Renal cortical epithelial cell (primary cell): ENCODE measurements at places on chromosomes 1 and 21. TPM values are rescaled to one million over a fixed set of nuclear protein-coding genes. Genes with fewer than 3 reads are reported as not detected.

ZNF593 gene
- total RNA-seq: 6.7 and 15.6 TPM in 2 replicates

TM2D1 gene
- 72.9 and 93.4 TPM in 2 replicates for total RNA-seq

DNA sequence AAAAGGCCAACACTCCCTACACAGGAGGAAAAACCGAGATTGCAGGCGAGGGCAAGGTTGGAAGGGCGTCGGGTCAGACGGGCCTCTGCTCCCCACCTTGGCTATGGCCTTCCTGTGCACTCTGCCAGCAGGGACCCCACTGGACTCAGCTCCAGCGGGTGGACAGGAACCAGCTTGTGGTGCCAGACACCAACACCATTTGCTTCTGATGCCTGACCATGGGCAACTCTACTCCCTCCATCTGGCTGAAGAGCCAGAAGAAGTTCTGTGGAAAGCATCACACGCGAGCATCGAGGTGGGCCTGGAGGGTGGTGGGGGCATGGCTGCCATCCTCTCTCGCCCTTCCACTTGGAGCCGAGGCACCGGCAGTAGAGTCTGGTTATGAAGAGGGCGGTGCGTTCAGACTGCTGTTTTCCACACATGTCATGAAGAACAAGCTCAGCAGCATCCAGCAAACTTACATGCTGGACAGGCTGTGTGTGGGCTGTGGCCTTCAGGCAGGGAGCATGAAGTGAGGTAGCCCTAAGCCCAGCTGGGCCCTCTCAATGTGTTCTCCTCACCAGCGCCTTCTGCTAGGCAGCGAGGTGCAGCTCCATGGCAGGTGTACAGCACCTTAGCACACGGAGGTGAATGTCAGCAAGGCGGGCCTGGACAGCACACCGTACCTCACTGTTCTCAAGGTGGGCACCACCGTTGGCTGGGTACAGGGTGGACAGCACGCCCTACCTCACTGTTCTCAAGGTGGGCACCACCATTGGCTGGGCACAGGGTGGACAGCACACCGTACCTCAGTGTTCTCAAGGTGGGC lies 15.6 kb upstream of the ZNF669 start:
- DNase-seq: no peak

- DNase-seq: no peak
These were observed 396.6 kb downstream of the NPHP4 start for GRCh38 chr1:5595531-5596170.

- no peak for DNase-seq
These were observed 117.5 kb downstream of the NAV1 start for GRCh38 chr1:201656311-201657032.
